ENCODE measurements at places on chromosomes 7 and 10.

DNA sequence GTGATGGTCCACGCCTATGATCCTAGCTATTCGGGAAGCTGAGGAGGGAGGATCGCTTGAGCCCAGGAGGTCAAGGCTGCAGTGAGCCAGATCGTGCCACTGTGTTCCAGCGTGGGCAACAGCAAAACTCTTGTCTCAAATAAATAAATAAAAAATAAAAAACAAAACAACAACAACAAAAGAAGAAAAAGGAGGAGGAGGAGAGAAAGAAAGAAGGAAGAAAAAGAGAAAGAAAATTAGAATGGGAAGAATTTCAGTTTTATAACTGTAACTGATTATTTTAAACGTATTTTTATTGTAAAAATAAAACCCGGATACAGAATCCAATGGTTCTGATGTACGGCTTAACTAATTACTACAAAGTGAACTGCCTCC is 37.2 kb upstream of the PSAP start:
- DNase-seq = no peak

DNA sequence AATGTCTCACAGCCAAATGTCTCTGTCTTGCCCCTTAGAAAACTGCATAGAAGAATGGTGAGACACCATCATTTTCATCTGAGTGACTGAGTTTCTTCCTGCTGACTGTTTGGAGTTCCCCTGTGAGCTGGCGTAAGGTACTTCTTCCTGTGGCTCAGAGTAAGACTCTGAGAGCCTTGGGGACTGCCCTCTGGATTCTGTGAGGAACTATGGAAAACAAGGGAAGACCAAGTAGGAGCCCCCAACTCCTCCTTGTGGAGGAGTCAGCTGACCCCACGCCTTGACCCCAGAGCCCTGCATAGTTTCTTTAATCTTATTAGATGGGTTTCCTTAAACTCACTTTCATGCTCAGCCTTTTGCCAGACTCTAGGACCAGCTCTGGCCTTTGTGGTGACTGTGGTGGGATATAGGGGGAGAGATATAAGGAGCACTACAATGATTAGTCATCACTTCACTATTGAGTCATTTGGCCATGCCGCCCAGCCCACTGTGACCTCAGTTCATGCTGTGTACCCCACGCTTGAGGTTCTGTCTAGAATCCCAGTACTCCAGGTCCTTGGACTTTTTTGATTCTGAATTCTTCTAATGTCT is 51.8 kb upstream of the FAM133B start:
- no peak for DNase-seq

GRCh38 chr7:19617901-19618300 is 90.9 kb downstream of the POLR1F start:
- DNase-seq = no peak

GRCh38 chr10:110425684-110426293 is 71.9 kb upstream of the DUSP5 start:
- DNase-seq = no peak

DNA sequence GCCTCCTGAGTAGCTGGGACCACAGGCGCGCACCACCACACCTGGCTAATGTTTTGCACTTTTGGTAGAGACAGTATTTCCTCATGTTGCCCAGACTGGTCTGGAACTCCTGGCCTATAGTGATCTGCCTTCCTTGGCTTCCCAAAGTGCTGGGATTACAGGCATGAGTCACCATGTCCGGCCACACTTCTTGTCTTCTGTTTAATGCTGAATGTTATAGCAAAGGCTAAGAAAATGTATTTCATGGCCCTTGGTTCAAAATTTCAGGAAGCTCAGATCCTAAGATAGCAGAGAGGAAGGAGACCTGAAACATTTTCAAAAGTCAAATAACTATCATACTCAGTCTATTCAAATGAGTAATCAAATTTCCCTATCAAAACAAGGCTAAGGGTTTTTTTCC is 229.6 kb downstream of the BAMBI start:
- no peak for DNase-seq

- no peak for DNase-seq
These were observed 252.5 kb upstream of the VWC2 start for GRCh38 chr7:49520951-49521350.

DNA sequence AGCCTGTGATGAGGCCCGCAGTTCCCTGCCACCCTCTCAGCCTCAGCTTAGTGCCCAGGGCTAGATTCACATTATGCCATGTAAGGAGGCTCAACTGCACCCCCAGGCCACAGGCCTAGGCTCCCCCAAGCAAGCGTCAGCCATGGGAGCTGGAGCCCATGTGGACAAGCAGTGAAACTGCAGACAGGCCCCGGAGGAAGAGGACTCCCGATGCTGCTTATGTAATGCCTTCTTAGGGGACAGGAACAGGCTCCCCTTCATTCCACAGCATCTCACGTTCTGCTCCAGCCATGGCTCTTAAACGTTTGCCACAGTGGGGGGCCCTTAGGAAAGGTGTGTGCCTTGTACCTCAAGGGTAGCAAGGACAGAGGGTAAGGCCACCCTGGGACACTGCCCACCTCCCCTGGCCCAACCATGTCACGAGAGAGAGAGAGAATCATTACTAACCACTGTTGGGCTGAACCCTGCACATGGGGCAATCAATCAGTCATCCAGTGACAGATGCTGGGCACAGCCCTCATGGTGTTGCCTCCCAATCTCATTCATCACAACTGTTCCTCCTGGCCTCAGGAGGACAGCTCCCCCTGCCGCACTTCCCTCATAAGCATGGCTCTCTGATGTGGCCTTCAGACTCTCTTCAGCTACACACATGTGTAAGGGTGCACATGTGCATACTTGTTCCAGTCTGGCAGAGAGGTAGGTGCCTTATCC is 263.0 kb downstream of the GRID1 start:
- DNase-seq = no peak

GRCh38 chr7:157010588-157011332 is at the start of gene MNX1:
Gene MNX1, minus strand, starts transcription at chr7:157010663. Its CDS starts 313 bp downstream, at chr7:157010350.
- DNase-seq = no peak

- no peak for DNase-seq
These were observed 429.0 kb upstream of the POT1 start for GRCh38 chr7:125358551-125359167.

GRCh38 chr10:49369216-49370162 is 26.4 kb downstream of the DRGX start:
- DNase-seq = no peak

- peak; percentile 32 for DNase-seq
These were observed 7.2 kb upstream of the CHCHD1 start for GRCh38 chr10:73774637-73775036.

- DNase-seq = no peak
These were observed 307.3 kb downstream of the CAMK1D start for GRCh38 chr10:12656518-12657142.

DNA sequence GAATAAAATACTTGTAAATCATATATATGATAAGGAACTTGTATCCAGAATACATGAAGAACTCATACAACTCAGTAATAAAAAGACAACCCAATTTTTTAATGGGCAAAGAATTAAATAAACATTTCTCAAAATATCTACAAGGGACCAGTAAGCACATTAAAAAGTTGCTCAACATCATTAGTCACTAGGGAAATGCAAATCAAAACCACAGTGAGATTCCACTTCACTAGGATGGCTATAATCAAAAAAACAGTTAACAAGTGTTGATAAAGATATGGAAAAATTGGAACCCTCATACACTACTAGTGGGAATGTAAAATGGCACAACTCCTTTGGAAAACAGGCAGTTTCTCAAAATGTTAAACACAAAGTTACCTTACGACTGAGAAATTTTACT is 40.3 kb upstream of the YAE1 start:
- DNase-seq = no peak

GRCh38 chr10:88095778-88096431 is 232.5 kb downstream of the PTEN start:
- DNase-seq = no peak

- no peak for DNase-seq
These were observed 88.8 kb downstream of the CHST15 start for GRCh38 chr10:124004663-124005004.

GRCh38 chr10:107436568-107436967 is 272.1 kb upstream of the SORCS1 start:
- DNase-seq = no peak

DNA sequence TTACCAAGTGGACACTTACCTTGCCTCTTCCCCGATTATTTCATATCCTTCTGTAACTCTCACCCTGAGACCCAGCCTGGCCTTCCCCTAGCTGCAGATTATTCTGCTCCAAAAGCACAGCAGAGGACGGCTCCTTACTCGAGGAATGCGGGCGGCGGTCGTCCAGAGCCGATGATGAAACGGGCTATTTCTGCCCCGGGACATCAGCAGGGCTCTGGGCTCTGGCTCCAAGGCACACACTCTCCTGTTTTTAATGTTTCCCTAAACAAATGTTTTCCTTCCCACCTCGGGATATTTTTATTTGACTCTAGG is 343 bp upstream of the C10orf71 start:
- no peak for DNase-seq

GRCh38 chr10:118310822-118311221 is 31.3 kb downstream of the FAM204A start:
- no peak for DNase-seq

DNA sequence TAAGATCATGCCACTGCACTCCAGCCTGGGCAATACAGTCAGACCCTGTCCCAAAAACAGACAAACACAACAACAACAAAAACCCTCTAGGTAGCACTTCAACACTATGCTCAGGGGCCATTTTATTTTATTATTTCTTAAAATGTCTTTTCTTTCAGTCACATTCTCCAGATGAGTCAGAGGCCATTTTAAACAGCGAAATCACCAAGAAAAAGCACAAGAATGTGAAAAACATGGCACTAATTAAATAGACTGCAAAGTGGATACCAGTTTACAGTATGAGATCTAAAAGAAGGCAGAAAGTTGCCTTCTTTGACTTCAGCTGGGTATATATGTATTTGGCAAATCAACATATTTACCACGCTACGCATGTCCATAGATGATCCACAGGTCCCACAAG is 6.1 kb upstream of the FGL2 start:
- DNase-seq = no peak

DNA sequence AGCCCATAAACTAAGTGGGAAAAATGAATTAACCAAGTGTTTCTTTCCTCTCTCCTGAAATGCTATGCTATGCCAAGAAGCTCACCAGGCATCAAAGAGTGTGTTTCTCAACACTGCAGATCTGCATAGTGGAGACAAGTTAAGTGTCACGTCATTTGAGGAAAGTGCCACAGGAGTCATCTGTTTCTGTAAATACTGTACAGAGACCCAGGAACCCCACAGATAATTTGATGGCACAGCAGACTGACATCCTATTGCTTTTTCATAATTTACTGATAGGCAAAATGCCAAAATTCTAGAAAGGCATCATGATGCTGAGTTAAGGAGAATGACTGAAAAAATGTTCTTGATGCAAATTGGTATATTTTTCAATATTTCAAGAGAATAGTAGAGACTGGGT is 124.3 kb downstream of the NRCAM start:
- no peak for DNase-seq

DNA sequence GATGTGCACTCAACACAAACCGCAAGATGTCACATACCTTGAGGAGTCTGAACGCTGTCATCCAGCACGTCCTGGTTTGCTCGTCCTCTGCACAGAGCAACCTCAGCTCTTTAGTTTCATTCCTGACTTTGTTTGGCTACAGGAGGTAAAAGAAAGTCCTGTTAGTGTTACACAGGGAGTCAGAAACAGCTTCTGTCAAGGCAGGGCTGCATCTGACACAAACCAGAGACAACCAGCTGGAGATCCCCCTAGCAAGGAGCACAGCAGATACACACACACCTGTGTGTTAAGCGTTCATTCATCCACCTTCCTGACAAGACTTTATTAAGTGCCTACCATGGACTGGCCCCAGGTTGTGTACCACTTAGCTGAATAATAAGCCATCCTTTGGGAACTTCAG is 47.5 kb upstream of the DDC start:
- no peak for DNase-seq

DNA sequence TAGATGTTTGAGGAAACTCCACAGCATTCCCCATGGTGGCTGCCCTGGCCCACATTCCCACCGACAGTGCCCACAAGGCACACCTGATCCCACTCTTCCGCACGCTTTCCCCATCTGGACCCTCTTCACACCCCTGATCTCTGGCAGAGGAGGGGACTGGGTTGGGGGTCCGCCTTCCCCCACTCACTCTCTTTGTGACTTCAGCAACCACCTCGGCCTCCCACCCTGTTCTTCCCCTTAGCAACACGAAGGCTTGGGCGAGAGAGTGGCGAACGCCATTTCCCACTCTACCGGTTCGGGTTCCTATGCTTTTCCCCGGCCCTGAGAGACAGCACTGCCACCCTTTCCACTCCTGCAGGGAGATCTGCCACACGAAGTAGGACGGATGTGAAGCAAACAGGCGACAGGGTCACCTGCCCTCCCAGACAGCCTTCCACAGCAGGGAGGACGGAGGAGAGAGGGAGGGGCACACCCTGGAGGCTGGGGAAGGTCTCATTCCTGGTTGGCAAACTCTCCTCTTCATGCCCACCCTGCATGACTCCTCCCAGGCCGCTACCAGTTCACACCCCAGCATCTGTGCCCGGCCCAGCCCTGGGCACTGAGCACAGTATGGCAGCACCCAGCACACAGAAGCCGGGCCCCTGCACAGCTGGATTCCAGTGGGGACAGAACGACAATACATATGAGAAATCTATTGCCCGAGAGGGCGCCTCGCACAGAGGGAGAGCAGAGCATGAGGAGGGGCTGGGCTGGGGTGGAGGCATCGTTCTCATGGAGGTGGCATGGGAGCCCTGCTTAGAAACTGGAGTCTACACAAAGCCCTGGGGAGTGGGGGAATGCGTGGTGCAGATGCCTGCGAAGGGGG is 93.5 kb downstream of the PAXIP1 start:
- DNase-seq = no peak

GRCh38 chr10:47137311-47137851 is 162.6 kb upstream of the GDF10 start:
- DNase-seq = no peak

- DNase-seq = no peak
These were observed 28.3 kb upstream of the FOXK1 start for GRCh38 chr7:4653771-4654170.

GRCh38 chr7:23184709-23185359 is 3.0 kb downstream of the NUP42 start:
- DNase-seq = no peak

GRCh38 chr7:43636093-43636492 is 53.2 kb downstream of the STK17A start:
- no peak for DNase-seq

GRCh38 chr10:113096128-113096996 is 146.3 kb downstream of the TCF7L2 start:
- DNase-seq = no peak

- DNase-seq = no peak
These were observed at the start of gene PTPN12 for GRCh38 chr7:77537136-77537777. Gene PTPN12, plus strand, starts transcription at chr7:77537295. Its CDS starts 252 bp downstream, at chr7:77537547.

DNA sequence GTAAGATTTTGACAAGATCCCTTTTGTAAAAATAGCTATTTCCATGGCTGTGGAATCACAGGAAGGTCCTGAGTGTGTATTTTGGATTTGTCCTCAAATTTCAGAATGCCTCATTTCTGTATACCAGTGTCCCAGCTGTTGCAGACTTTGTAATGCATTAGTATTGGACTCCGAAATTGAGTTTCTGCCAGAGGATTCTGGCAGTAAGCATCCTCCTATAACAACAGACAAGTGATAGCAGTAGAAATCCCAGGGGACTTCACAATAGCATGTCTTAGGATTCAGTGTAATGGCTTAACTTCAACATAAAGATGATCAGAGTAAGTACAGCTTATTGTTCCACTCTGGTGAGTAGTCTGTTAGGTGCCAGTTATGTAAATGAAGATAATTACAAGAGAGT is 104.6 kb downstream of the FOXP2 start:
- DNase-seq = no peak
